ENCODE measurements at places on chromosomes 4 and X.

- no peak for DNase-seq
Observed at GRCh38 chr4:128031756-128032384, 29.2 kb upstream of the LARP1B start.

DNA sequence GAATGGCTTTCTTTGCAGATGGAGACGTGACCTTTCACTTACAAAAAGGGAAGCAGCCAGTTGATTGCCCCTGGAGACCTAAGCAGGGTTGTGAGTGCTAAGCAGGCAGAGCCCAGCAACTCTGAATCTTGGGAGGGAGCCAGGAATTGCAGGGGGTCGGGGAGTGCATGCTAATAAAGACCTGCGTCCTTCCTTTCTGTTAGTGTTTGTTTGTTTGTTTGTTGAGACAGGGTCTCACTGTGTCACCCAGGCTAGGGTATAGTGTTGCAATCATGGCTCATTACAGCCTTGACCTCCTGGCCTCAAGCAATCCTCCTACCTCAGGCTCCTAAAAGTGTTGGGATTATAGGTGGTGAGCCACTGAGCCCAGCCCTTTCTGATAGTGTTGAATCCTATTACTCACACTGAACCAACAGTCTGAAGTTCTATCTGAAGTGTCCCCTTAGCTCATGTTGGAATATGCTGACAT lies 137.4 kb downstream of the CEP135 start:
- no peak for DNase-seq

DNA sequence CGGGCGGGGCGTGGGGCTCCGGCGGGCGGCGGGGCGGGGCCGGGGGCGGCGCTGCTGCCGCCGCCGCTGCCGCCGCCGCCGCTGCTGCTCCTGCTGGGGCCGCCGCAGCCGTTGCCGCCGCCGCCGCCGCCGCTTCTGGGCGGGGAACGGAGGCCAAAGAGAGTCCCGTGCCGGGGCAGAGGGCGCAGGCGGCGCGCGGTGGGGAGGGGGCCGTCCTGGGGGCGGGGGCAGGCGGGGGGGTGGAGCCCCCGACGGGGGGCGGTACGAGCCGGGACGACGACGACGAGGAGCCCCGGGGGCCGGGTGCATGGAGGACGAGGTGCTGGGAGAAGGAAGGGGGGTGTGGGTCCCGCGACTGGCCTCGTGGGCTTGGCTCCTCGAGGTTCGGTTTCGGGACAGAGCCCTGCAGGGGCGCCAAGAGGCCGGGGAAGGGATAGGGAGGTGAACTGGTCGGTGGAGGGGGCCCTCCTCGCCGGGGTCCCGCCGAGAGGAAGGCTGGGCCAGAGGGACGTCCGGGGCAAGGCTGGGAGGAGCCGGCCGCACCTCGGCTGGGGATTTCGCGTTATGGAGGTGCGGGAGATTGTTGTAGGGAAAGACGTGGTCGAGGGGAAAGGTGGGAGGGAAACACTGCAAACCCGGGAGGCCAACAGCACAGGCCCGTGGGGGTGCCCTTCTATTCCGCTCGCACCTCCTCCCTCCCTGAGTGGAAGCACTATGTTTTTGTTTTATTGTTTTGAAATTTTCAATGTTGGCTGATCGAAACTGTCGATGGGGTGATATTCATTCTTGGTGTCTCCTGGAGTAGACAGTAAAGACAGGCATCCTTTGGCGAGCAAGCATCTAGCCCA lies 1.9 kb downstream of the BCORL1 start:
- DNase-seq = peak; percentile 49

DNA sequence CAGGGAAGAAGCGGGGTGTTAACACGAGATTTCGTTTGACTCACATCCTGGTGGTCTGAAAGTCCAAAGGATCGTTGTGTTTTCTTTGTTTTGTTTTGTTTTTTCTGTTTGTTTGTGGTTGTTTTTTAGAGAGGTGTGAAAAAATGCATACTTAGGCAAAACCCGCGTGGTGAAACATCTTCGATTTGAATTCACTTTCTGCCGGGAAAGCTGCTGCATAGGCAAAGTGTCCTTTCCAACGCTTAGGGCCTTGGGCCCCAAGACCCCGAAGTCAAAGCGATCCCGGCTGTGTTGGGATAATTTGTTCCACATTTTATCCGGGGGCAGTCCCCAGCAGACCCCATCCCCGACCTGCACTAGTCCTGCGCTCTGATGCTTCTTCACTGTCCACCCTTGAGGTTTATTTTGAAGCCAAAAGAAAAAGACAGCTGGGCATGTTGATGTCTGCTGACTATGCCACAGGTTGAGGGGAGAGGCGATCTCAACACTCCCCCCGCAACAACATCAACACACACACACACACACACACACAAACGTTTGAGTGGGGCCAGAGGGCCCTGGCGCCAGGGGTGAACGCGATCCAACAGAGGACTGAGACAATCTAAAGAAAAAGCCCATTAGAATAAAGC lies 2.0 kb downstream of the MSX1 start:
- DNase-seq = no peak

- no peak for DNase-seq
Observed at GRCh38 chr4:74623041-74623440, 171.3 kb downstream of the BTC start.
